ENCODE measurements at places on chromosomes 6 and 20. TPM values are rescaled to one million over a fixed set of nuclear protein-coding genes. Genes with fewer than 3 reads are reported as not detected.

CGA gene
- not detected for total RNA-seq

NKX2-2 gene
- total RNA-seq: not detected

DNA sequence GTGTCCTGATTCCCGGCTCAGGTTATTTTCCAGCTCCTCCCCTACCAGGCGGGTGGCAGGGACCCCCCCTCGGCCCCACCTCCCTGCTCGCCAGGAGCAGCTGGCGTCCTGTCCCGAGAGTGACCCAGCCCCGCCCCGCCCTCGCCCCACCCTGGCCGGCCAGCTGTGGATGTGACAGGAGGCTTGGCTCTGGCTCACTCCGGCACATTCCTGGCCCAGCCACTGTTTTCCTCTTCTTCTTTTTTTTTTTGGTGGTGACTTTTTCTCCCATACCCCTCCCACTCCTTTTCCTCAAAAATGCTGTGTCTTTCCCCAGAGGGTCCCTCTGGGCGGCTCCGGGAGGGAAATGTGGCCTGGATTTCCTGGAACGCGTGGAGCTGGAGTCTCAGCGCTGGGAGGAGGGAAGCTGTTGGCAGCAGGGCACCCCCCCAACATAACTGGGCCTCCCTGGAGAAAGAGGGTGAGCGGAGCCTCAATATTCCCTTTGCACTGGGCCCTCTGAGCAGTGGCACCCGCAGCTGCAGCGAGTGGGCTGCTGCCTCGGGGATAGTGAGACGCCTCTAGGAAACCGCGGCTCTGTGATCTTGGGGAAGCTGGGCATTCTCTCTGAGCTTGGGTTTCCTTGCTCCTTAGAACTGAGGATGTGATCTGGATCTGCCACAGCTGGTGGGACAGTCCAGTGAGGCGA lies 28.3 kb upstream of the CSNK2A1 start:
- DNase-seq: no peak

DNA sequence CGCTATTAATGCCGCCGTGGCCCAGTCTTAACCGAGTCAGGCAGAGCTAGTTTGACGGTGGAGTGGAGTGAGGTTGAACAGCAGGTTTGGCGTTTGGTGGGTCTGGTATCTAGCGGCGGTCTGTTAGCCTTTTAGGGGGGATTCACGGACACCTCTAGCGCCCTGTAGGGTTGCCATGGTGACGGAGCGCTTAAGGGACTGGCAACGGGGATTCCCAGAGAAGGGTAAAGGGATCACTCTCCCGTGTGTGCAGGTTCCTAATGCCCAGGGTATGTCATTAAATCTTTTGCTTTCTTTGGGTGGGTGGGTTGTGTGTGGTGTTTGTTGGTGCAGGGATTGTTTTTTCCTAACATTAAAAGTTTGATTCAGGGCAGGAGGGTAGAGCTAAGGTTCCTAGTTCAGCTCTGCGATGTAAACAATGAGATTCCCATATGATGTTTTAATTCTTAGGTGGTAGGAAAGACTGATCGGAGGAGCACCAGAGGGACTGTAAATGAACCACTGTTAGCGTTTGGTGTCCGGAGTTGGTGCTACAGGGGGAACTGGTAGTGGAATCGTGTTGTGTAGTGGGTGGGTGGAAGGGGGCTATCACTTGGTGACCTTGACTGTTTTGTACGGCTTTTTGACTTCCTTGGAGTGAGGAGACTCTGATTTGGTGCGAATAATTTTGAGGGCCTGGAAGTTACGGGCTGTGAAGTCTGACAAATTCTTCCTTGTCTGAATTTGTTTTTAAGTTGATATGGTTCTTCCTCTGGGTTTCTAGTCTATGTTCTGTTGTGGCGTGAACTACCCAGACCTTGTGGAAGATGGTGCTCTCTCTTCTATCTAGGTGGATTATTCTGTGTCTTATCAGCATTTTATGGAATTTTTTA lies 5.0 kb downstream of the BRD2 start:
- no peak for DNase-seq

DNA sequence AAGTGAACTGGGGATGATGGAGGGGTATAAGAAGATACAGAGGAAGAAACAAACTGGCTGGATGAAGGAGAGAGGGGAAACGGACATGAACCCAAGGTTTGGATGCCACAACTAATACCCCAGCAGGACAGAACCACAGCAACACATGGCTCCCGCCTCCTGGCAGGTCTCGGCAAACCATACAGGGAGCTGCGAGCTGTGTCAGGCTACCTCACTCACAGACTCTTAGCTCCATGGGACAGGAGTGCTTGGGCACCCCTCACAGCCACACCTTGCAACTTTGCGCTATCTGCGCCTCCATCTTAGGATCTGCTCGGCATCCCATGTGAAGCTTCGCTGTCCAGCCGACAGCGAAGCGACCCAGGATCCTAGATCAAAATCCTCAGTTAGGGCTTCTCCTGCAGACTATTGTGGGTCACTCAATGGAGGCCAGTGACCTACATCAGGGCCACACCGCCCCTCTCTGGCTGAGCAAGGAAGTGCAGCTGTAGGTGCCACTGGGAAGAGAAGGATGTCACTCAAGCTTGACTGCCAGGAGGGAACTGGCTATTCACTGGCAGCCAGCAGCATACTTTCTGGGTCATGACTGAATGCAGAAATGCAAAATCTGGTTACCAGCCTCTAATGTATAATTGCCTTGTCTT lies 174.4 kb upstream of the RIN2 start:
- peak; percentile 77 for DNase-seq

DNA sequence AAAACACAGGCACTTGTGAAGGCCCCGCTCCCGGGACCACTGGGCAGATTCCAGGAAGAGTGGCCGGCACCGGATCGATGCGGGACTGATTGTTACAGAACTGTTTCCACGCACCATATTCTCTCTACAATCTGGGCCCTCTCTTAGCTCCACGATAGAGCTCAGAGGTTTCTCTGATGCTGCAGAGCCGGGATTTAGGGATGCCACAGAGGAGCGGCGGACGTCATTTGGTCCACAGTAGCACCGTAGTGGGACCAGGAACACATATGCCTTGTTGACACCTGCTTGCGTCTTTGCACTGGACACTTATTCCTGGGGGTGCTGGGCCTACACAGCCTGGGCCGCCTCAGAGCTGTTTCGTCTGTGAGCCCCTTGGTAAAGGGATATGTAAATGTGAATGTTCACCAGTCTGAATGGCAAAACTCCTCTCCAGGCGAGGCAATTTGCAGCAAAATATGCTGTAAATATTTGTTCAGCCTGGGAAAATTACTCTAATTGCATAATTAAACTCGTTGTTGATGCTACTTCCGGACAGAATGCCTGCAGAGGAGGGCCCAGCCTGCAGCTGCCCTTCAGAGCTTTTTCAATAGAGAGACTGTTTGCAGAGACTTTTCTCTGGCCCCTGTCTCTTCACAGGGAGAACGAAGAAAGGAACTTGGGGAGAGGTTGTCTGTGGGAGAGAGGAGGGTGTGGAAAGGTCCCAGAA lies 9.4 kb downstream of the PCK1 start:
- DNase-seq: no peak

DNA sequence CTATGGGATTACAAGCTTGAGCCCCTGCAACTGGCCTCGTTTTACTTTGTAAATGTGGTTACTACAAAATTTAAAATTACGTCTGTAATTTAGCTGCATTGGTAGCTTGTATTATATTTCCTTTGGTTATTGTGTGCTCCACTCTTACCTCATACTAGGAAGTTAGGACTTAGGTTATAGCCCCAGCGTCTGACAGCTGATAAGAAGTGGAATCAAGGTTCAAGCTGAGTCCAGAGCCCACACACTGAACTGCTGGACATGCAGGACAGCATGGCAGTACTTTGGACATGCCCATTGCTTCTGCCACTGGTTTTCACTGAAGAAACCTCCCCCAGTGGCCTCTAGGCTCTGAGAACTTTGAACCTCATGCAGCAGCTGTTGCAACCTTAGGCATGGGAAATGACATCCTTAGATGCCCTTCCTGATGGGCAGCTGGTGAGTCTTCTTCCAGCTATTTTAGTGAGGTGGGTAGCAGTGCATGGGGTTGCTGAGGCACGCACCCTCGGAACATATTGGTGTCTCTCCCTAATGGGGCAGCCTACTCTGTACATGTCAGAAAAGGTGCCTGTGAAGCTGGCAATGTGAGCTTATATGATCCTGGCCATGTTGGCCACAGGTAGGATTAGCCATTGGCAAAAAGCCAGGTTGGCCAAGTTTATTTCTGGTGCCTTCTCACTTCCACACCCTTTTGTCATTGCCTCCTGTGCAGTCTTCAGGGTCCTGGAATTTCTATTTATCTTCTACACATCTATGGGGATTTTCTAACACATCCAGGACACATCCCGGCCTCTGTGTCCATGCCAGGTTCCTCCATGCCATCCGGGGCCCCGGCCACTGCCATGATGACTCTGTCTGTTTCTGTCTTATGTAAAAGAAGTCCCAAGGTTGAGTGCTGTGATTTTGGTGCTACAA lies 85.3 kb downstream of the CDS2 start:
- no peak for DNase-seq

DNA sequence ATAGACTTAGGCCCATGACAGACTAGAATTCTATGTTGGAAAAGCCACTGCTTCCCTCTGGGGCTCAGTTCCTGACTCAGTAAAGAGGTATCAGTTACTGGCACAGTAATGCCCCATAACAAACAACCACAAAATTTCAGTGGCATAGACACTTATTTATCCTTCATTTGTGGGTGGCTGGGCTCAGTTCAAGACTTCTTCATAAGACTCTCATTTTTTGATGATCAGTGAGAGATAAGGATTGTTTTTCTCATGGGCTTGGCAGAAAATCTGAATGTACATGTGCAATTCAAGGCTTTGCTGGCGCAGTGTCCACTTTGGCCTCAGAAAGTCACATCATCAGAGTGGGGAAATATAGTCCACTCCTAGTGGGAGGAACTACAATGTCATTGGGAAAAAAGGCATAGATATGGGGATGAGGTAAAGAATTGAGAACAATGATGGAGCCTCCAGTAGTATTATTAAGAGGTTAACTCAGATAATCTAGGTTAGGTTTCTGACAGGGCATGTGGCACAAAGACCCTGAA lies 384.6 kb upstream of the FLRT3 start:
- DNase-seq: no peak

GRCh38 chr6:11964729-11965335 lies 47.3 kb upstream of the HIVEP1 start:
- DNase-seq: no peak

ZSWIM1 gene
- total RNA-seq: 13.0 TPM

DNA sequence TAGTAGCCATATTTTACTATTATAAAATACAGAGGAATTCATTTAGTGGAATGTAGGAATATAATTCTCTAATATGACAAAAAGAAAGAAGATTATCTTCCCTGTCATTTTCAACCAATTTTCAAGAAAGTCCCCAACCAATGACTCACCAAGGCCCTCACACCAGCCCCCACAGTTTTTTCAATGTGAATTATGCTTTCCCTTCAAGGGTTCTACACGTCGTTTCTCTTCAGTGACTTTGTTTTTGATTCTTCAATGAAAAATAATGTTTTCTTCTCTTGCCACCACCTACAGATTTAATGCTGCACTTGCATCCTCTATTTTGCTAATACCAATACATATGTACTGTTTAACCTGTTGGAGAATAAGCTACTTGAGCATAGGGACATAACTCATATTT lies 841.3 kb downstream of the PHF3 start:
- no peak for DNase-seq
